ENCODE measurements at places on chromosomes 1 and 21. TPM values are rescaled to one million over a fixed set of nuclear protein-coding genes. Genes with fewer than 3 reads are reported as not detected.

IGSF9 gene
- 7.4 TPM for polyA plus RNA-seq

YBX1 gene
- 381 TPM for polyA plus RNA-seq

GUCA2B gene
- not detected for polyA plus RNA-seq

SPRR2E gene
- polyA plus RNA-seq, result 1,684 TPM

TPM3 gene
- polyA plus RNA-seq, result 178 TPM

S100A8 gene
- polyA plus RNA-seq, result 44,360 TPM

CD84 gene
- 0.29 TPM for polyA plus RNA-seq

EPHB2 gene
- 0.08 TPM for polyA plus RNA-seq

CHIT1 gene
- polyA plus RNA-seq, result 0.01 TPM

KRTAP11-1 gene
- polyA plus RNA-seq, result not detected

TMPRSS15 gene
- polyA plus RNA-seq, result not detected

PLA2G2C gene
- polyA plus RNA-seq, result 0.14 TPM

DCST1 gene
- polyA plus RNA-seq, result 0.29 TPM

SPRR4 gene
- polyA plus RNA-seq, result 0.48 TPM

RIT1 gene
- polyA plus RNA-seq, result 23.4 TPM

PLXNA2 gene
- polyA plus RNA-seq, result 12.6 TPM

CRABP2 gene
- polyA plus RNA-seq, result 1,310 TPM

SH2D5 gene
- polyA plus RNA-seq, result 0.12 TPM

OR2W3 gene
- not detected for polyA plus RNA-seq

PODN gene
- 8.3 TPM for polyA plus RNA-seq

CELF3 gene
- 0.05 TPM for polyA plus RNA-seq

C1QB gene
- 29.1 TPM for polyA plus RNA-seq

C1QC gene
- 9.4 TPM for polyA plus RNA-seq

OR2T33 gene
- not detected for polyA plus RNA-seq

CCDC185 gene
- polyA plus RNA-seq, result 0.04 TPM

RUNX1 gene
- polyA plus RNA-seq, result 6.4 TPM

S100B gene
- polyA plus RNA-seq, result 11.6 TPM

ARTN gene
- polyA plus RNA-seq, result 1.8 TPM

NPPA gene
- polyA plus RNA-seq, result 0.63 TPM

TEX38 gene
- not detected for polyA plus RNA-seq

CLEC20A gene
- polyA plus RNA-seq, result not detected

FPGT gene
- polyA plus RNA-seq, result 6.6 TPM

NUF2 gene
- 8.3 TPM for polyA plus RNA-seq
